Posterior cingulate gyrus (tissue), 11 donors: ENCODE measurements at places on chromosomes 4 and X.

- DNase-seq: no peak
These were observed 91.5 kb upstream of the DHX15 start for GRCh38 chr4:24675721-24676389.

GRCh38 chr4:150782921-150783320, 201.0 kb downstream of the MAB21L2 start:
- no peak for DNase-seq

- DNase-seq: no peak
These were observed 95.4 kb downstream of the MBNL3 start for GRCh38 chrX:132393485-132393884.

DNA sequence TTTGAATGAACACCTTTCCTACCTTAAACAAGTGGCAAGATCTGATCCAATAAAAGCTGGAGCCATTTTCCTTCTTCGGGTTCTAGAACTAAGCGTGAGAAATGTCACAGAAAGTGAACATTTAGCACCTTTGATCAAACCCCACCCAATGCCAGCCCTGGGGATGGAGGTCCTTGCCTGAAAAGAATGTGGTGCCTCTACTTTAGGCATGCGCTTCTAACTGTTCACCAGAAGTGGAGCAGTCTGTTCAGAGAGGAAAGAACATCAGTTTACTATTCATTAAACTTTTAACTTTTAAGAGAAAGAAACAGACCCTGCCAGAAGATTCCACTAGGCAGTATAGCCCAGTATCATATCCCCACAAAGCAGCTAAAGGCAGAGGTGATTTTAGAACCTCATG, 75.9 kb downstream of the INTS12 start:
- no peak for DNase-seq

DNA sequence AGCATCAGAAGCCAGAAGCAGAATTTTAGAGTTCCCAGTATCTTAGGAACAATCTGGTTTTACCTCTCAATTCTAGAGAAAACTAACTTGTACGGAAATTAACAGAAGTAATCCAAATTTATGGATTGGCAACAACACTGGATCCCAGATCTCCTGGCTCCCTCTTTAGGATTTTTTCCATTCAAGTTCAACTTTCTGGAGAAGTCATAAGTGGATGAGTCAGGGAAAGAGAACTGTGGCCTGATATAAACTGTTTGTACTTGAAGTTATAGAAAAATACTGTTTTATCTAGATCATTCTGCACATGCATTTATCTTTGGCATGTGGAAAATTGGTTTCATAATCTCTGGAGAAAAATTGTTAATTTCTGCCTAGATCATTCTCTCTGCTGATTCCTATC, 380.4 kb downstream of the PCDH7 start:
- DNase-seq: no peak

GRCh38 chr4:10694151-10694827, 9.7 kb upstream of the CLNK start:
- no peak for DNase-seq

DNA sequence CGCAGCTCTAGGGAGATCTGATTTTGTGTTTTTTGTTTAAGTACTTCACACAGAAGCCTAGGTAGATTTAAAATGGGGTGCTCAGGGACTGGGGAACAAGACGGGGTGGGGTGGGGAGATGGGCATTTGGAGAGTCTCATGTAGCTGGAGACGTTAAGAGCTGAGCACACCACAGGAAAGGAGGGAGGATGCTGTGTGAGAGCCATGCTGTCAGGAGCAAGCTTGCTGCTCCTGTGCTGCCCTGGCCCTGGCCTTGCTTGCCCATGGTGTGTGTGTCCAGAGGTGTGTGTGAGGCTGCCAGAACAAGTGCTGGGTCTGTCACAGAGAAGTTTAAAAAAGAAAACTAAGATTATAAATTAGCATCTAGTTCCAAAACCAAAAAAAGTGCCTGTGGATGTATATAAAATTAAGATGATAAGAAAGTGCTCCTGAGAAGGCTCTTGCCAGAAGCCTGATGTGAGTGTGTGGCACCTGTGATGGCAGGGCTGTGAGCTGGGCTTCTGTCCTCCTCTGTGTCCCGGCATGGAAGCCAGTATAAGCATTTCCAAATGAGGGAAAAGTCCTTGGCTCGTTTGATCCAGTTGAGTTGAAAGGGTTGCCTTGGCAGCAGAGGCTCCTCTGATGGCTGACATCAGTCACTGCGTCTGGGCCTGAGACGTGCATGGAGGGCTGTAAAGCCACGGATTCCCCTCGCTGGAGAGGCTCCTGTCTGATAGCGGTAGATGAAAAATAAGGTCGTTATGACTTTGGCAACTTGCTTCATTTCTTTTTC, 63.5 kb downstream of the NELFA start:
- DNase-seq: no peak

- DNase-seq: no peak
These were observed 267.8 kb upstream of the INTU start for GRCh38 chr4:127364911-127365310.

DNA sequence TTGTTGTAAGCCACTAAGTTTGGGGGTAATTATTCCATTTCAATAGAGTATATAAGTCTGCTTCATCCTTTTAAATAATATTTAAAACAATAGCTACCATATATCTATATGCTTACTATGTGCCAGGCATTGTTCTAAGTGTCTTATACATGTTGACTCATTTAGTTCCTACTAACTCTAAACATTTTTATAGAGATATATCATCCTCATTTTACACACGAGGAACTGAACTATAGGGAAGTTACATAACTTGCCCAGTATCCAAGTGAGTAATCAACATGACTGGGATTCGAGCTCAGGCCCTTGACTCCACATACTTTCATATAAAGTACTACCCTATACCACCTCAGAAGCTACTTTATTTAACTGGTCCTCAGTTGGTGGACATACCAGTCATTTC, 175.3 kb upstream of the RAI2 start:
- no peak for DNase-seq

- DNase-seq: no peak
These were observed 197.0 kb downstream of the ADGRL3 start for GRCh38 chr4:61397174-61397573.

DNA sequence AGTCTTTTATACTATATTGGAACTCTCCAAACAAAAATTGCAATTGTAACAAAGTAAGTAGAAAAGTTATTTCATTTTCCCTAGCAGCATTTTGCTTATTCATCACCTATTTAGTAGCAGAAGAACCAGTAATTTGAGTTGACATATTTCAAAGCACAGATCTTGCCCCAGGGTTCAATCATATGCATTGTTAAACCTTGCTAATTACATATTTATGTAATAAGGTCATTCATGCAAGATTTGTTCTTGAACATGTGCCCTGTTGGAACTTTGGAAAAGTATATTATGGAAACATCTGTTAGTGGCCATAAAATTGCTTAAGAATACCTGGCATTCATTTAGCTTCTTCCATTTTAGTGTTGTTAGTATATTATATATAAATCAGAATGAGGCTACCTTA, 191.7 kb downstream of the TLL1 start:
- DNase-seq: no peak

DNA sequence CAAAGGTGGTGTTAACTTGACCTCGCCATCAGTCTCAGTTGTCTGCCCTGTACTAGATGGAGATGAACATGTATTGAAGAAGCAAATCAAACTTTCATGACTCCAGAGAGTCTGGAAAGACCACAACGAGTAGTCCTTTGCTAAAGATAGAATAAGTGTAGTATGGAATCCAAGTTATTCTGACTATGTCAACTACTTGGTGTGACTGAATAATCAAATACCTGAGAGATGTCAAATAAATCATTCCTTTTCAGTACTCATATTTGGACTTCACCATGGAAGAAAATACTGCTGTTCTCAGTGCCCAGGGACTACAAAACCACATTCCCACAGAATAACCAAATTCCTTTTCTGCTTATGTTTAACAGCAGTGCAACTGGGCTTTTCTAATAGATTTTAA, 161.2 kb upstream of the SPRY1 start:
- no peak for DNase-seq

GRCh38 chrX:15500497-15500966, at the start of gene BMX:
BMX (plus strand) TSS chrX:15500807; CDS start chrX:15508354, 7,547 bp downstream.
- no peak for DNase-seq

DNA sequence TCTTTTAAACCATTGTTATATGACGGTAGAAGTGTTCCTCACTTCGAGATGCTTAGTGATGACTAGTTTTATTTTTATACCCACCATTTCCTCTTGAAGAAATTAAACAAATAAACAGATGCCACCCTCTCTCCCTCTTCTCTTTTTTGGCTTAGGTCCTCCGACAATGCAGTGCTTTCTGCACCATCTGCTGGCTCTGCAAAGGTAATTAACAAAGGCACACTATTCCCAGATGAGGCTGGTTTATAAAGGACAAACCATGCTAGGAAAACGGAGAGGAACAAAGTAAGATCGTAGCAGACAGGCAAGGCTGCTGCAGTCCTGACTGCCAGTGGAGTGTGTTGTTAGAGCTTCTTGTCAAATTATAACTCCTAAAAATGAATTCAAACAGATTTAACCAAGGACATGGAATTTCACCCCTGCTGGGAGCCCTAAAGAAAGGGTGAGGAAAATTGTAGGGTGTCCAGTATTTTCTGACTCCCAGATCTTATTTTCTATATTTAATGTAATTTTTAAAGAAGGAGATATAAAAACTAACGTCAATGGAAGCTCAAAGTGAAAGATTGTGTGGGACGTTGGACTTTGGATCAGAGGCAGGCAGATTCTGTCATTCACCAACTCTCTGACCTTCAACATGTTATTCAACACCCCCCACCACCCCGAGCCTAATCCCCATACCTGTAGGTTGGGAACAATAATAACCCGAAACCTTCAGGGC, 142.1 kb downstream of the CPEB2 start:
- DNase-seq: no peak

GRCh38 chr4:185998791-185999190, 70.2 kb upstream of the TLR3 start:
- DNase-seq: no peak

DNA sequence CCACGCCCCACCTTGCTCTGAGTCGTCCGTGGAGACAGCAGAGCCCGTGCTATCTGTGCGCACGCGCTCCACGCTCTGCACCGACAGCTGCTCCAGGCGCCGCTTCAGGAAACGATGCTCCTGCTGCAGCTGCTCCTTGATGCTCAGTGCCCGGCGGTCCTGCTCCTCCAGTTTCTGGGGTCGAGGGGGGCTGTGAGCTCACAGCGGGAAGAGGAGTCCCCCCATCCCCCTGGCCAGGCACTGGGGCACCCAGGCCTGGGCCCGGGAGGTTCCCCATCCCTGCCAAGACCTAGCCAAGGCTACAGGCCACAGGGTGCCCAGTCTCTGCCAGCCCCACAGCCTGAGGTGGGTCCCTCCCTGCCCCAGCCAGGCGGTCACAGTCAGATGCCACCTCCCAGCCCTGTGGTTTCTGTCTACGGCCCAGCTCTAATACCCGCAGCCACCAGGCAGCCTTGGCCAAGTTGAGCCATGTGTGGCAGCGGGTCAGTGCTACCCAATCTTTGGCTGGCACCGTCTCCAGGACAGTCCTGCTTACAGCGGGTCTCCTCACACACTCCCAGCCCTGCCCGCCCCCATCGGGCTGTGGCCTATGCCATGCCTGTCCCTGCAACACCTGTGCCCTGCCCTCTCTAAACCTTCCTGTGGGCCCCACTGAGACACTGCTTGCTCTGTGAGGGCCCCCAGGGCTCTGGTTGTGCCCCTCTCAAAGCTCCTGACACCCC, 9.3 kb upstream of the HAUS3 start:
- DNase-seq: peak; percentile 9

DNA sequence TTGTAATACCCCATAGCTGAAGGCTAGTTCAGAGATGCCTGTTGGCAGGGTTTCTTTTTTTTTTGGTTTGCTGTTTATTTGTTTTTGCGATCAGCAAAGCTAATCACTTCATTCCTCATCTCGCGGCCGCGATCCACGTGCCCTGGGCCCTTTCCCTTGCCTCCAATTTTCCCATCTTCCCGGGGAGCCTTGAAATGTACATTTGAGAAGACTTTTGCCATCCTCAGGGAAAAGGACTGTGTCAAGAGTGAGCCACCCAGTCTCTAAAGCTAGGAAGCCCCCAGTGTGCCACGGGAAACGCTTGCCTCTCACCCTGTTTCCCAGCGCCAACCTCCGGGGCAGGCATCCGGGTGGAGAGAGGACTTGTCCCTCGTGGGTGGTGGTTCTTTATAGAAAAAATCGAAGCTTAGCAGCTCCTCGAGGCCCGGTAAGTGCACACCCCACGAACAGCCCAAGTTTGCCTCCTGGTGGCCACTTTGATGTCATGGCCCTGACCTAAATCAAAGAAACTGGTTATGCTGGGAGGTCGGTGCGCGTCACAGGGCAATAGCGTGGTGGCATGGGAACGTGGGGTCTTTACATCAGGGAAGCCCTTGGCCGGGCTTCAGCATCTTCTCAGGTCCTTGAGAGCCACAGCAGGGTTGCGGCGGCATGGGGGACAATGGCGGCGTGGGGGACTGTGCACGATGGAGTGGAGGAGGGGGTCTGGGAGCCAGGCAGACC, 42.0 kb downstream of the MAP7D3 start:
- DNase-seq: peak; percentile 29

- DNase-seq: no peak
These were observed 46.3 kb downstream of the SH3KBP1 start for GRCh38 chrX:19840899-19841648.

GRCh38 chrX:153565996-153566580, 32.9 kb downstream of the CCNQ start:
- DNase-seq: no peak

DNA sequence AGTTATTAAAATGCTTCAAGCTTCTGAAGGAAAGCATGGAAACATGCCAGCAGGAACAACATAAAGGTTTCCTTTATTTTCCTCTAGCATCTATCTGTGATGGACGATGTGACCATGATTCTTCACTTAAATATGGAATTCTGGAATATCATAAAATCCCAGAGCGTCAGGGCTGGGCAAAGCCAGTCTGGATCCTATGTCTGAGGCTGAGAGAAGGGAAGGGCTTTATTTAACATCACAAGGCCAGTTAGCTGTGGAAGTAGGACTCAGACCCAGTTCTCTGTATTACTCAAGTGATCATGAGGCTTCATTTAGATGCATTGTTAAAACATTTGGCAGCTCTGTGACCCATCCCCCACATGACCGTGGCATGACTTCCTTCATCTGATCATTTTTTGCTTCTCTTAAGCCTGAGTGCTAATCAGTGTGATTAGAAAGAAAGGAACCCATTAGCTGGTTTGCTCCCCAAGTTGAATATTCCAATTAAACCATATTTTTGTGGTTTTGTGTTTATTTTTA, 40.9 kb upstream of the EOLA2 start:
- no peak for DNase-seq

DNA sequence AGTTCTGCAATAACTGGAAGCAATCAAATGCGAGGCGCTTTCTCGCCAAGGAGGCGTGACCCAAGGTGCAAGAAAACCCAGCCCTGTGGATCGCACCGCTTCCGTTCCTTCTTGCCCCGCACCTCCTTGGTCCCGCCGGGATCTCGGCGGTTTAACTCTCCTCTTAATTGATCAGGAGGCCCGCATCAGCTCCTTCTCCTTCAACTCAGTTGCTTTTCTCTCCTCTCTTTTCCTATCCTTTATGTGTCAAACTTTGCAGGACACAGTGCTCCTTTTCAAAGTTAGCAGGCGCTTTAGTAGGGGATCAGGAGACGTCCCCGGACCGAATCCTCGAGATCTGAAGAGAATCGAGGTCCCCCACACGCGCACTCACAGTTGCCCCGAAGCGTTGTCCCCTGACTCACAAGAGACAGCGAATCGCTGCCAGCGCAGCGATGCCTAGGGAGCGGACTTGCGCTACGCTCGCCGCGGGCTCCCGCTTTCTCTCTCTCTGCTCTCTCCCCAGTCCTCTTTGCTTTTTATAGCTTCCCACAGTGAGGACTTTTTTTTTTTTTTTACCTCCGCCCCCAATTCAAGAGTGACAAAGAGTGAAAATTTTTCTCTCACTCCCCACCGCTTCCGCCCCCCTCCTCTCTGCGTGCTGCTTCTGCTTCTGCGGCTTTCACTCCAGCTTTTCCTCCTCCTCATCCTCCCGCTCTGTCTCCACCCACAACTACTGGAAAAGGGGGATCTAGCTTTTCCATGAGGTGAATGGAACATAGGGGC, at the start of gene DKK2:
TSS of gene DKK2 (minus strand) at position 495 of the 765 bp plus-strand sequence. CDS start 722 bp downstream, outside the sequence.
- DNase-seq: peak; percentile 20
